Left renal pelvis (tissue), 4 donors: ENCODE measurements at places on chromosomes 2 and 18. TPM values are rescaled to one million over a fixed set of nuclear protein-coding genes. Genes with fewer than 3 reads are reported as not detected.

HYCC2 gene
- 13.7 TPM for polyA plus RNA-seq

DNA sequence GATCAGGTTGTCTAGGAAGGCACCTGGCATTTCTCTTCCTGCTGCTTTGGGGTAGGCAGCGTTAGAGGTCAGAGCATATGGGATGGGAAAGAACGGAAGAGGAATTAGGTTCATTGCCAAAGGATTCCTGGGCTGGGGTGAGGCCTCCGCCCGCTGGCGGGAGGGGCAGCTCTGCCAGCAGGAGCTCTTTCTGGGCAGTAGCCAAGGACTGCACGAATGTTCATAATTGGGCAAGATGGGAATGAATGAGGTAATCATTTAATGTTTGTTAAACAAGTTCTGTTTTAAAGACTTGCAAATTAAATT lies 253.9 kb downstream of the AGAP1 start:
- DNase-seq: no peak

DNA sequence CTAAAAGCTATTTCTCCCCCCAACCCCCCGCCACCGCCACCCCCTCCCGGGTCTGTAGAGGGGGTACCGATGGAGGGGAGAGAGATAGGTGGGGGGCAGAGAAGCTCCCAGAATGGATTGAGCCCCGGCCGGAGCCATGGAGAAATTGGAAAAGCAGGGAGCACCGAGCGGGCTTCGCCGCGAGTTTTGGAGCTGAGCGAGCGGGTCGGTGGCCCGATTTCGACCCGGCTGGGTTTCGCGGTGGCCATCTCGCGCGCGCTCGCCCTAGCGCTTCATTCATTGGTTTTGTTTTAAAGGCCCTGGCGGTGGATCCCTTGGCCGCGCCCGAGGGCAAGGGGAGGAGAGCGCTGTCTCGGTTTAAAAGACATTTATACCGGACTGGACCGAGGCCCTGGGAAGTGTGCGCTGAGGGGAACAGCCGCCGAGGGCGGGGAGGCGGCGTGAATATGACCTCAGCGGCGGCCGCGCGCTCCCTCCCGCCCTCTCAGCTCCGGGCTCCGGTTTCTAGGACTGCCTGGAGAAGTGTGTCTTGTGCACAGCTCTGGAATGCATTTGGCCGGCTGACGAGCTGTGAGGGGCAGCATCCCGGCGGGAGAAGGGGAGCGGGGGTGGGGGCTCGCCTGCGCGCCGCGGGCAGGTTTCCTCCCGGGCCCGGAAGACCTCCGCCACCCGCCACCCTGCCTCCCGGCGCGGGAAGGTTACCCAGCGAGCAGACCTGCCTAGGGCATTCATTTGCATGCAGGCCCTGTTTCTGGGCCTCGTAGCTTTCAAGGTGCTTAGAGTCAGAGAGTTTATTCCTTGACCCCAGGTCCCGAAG lies 1.7 kb upstream of the SMAD7 start:
- no peak for DNase-seq

LIMS3 gene
- polyA plus RNA-seq: 10.0 TPM

DNA sequence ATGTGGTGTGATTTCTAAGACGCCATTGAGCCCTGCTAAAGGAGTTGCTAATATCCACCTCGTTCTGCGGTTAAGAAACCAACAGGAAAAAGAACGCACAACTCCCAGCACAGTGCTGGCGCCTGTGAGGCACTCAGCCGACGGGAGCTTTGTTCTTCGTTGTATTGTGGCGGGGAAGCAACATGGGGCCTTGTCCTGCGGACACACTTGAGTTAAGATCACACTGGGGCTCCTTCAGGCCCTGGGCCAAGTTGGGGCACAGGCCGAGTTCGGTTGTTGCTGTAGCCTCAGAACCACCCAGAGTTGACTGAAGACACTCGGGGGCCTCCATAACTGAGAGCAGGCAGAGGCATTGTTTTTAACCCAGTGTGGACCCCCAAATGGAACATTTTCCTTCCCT lies 30.6 kb upstream of the CD8A start:
- no peak for DNase-seq

DNA sequence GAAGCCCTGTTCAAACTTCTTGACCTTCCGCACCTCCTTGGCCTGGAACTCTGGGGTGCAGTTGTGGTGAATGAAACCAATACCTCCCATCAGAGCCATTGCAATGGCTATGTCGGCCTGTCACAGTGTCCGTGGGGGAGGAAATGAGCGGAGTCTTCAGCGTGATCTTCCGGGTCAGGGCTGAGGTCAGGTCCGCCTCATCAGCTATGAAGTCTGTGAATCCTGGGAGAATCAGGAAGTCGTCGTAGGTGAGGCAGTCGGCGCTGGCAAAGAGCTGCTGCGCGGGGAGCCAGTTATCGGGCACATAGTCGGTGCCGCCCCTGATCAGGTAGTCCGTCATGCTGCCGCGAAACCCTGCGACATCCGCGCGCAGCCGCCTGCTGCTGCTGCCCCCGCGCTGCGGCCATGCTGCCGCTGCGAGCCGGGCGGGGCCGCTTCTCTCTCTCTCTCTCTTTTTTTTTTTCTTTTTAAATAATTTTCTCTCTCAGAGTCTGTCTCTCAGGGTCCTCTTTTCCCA lies 154.1 kb upstream of the ZSWIM2 start:
- DNase-seq: no peak

DNA sequence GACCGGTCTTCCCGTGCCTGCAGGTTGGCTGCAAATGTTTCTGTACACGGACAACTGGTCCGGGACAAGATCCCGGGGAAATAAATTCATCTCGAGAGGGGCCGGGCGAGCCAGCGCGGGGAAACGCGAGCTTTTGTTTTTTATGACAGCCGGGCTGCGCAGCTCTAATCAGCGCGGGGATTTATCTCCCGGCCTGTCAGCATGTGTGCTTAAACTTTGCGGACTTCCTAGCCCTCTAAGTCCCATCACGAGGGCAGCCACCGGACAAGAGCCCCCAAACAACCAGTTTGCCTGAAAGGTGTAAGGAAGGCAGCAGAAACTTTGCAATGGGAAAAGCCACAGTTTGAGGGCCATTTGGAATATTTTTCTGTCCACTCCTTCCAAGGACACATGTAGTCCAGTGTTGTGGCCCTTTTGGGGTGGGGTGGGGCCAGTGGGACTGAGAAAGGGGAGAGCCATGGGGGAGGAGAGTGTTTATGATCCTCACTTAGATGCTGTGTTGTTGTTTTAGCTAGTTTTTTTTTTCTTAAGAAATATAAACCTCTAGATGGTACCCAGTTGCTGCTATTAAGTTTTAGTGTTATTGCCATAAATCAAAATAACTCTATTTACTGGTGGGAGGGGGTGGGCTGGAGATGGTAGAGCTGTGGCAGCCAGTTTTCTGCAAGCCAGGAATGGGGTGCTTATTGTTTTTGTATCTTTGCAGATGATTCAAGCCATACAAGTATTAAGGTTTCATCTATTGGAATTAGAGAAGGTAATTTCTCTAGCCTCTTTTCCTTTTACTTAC lies 6.0 kb downstream of the MEIS1 start:
- no peak for DNase-seq

DNA sequence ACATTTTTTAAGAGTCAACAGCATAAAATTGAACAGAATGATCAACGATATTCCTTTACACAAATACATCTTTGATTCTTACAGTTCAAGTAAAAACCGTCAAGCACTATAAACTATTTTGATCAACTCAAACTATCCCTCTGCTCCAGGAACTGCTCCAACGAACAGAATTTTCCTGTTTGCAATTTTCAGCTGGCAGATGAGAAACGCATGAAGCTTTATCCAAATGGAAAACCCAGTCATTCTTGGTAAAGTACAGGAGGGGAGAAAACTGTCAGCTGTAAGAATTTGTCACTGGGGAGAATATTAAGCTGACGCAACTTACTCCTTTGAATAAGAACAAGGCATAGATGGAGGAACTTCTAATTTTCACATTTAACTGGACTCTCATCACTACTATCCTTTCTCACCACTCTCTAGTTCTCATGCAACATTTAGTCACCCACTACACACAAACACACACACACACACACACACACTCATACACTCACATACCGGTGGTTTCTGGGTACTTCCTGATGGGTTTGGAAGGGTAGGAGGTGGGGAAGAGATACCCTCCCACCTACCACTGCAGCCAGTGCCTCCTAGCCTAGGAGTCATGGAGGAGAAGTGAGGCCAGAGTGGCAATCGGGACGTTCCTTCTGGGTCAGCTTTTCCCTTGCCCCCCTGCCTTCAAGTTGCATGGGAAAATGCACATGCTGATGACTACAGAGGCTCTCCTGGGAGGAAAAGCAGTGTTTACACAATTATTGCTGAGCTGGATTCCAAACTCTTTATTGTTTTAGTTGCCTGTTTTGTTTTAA lies 54.0 kb upstream of the SPATS2L start:
- no peak for DNase-seq

GRCh38 chr18:61414086-61414485 lies 80.9 kb downstream of the CDH20 start:
- DNase-seq: no peak

ORMDL1 gene
- 106 TPM for polyA plus RNA-seq

HADHA gene
- 202 TPM for polyA plus RNA-seq

GRCh38 chr2:158501301-158501700 lies 44.5 kb downstream of the PKP4 start:
- no peak for DNase-seq

DNA sequence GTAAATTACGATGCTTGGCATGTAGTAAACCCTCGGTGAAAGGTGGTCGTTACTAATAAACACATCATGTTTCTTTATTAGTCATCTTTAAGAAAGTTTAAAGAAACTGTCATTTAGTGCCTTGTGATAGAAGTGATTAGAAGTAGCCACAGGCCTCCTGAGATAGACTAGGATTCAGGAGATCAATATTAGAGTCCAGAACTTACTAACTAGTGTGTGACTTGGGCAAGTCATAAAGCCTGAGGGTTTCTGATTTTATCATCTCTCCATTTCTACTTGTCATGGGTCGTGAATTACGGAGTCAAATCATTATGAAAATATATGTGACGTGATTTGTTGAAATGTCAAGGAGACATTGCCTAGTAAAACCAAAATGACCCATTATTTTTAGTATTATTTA lies 6.7 kb downstream of the RPE start:
- no peak for DNase-seq

GRCh38 chr18:8851659-8852058 lies 146.3 kb downstream of the MTCL1 start:
- DNase-seq: no peak

DNA sequence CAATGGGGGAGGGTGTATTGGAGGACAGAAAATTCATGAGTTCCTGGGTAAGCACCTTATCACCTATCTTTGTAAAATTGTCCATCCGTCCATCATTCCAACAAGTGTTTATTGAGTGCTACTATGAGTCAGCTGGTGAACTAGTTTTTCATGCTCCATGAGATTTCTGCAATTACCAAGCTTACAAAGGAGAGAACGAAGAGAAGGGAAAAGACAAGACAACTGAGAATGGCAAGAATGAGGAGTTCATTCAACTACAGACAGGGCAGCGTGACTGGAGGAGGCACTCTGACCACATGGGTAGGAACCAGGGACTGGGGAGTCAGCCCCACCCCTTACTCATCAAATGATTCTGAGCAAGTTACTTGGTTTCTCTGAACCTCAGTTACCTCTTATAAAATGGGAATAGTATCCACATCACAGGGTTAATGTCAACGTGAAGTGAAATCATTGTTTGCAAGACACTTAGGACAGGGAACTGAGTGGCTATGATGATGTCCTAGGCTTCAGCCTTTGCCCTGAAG lies 18.6 kb upstream of the TXNDC2 start:
- no peak for DNase-seq

PCARE gene
- polyA plus RNA-seq: 0.05 TPM

DNA sequence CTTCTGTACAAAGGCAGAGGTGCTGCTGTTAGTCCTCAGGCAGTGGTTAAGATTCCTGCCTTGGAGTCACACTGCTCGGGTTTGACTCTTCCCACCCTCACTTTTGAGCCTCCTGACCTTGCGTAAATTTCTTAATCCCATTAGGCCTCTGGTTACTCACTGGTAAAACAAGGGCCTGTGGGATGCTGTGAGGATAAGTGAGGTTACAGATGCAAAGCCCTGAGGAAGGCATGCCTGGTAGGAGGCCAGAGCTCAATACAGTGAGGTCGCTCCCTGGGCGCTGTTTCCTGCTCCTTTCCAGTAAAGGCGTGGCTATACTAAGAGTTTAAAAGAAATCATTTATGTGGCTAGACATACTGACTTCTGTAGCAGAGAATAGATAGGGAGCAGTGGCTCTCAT lies 127.5 kb upstream of the TMEM200C start:
- no peak for DNase-seq

C2orf78 gene
- not detected for polyA plus RNA-seq

- no peak for DNase-seq
Observed at GRCh38 chr2:168697668-168698121, 104.7 kb upstream of the NOSTRIN start.

- DNase-seq: no peak
Observed at GRCh38 chr2:100281521-100282438, 40.5 kb downstream of the LONRF2 start.

TSGA10 gene
- polyA plus RNA-seq: 4.6 TPM

FAHD2A gene
- polyA plus RNA-seq: 29.8 TPM

GRCh38 chr2:158239271-158239670 lies 137.6 kb downstream of the UPP2 start:
- no peak for DNase-seq

UGT1A7 gene
- polyA plus RNA-seq: not detected

MERTK gene
- polyA plus RNA-seq: 21.0 TPM

DNA sequence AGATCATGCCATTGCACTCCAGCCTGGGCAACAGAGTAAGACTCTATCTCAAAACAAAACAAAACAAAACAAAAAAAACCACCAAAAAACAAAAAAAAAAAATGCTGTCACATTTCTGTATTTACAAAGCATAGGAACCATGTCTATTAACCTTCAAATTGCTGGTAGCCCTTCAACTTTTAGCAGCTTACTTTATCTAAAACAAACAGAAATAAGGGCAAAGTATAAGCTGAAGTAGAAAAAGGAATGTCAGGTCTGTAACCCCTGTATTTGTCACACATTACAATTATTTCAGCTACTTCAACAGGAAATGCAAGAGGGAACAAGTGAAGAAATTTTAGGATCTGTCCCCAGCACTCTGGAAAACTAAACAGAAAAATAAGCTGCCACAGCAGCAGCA lies 25.4 kb downstream of the TYMS start:
- no peak for DNase-seq

GRCh38 chr2:170271340-170271739 lies 93.4 kb downstream of the MYO3B start:
- DNase-seq: no peak

GRCh38 chr2:100011272-100011731 lies 131.1 kb downstream of the AFF3 start:
- no peak for DNase-seq

- no peak for DNase-seq
Observed at GRCh38 chr18:63339920-63340484, 20.4 kb upstream of the BCL2 start.

GRCh38 chr2:60964651-60965498 lies 52.6 kb upstream of the PEX13 start:
- no peak for DNase-seq

- DNase-seq: no peak
Observed at GRCh38 chr2:220434385-220434784, 807.0 kb downstream of the SLC4A3 start.
